ENCODE measurements at places on chromosomes 1 and 21.

GRCh38 chr1:171912509-171913175 lies 71.3 kb downstream of the DNM3 start:
- no peak for DNase-seq

- DNase-seq: no peak
These were observed 180.8 kb downstream of the TPR start for GRCh38 chr1:186194107-186194756.

GRCh38 chr1:41455479-41456332 lies 28.8 kb downstream of the EDN2 start:
- DNase-seq: no peak

DNA sequence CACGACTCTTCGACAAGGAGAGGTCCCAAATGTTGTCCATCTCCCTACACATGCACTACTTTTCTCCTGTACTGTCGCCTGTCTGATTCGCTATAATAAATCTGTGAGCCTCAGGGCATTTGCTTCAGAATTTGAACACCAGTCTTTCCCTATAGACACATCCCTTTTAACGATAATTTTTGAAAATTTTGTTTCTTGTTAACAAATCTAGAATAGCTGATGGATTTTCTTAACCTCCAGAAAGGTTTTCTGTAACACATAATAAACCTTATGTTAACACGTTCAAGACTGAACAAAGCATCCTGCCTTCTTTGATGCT lies 704 bp downstream of the CAPZA1 start:
- no peak for DNase-seq

DNA sequence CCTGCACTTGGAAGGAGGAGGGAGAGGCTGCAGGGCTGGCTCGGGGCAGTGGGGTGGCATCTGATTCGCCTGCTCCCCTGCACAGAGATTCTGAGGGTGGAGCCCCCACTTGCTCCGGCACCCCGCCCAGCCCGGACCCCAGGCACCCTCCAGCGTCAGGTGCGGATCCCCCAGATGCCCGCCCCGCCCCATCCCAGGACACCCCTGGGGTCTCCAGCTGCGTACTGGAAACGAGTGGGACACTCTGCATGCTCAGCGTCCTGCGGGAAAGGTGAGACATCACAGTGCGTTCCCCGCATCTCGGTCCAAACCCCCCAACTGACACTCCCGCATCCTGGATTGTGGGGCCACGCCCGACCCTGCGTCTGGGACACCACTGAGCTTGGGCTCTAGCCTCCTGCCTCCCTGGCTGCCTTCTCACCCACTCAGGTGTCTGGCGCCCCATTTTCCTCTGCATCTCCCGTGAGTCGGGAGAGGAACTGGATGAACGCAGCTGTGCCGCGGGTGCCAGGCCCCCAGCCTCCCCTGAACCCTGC lies 7.9 kb downstream of the ADAMTSL4 start:
- no peak for DNase-seq

- no peak for DNase-seq
These were observed 159.0 kb upstream of the ZC3H12A start for GRCh38 chr1:37315371-37315846.

GRCh38 chr21:39350094-39351005 lies 1.5 kb upstream of the HMGN1 start:
- DNase-seq: no peak

GRCh38 chr1:61124696-61125095 lies 42.3 kb downstream of the NFIA start:
- DNase-seq: no peak

DNA sequence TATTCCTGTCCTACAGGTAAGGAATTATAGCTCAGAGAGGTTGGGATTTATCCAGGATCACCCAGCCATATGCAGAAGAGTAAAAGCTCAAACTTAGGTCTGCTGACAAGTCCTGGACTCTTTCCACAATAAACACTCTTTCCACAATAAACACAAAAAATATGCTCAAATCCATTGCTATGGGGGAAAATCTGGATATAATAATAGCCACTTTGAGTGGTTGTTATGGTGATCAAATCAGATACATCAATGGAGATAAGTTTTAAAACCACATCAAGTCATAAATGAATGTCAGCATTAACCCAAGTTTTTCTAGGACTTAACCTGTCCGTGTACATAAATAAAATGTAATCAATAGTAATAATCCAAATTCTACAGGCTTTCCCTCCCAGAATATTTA lies 22.3 kb upstream of the TTF2 start:
- DNase-seq: no peak

- DNase-seq: no peak
These were observed 47.6 kb downstream of the TRIM11 start for GRCh38 chr1:228358764-228359612.

DNA sequence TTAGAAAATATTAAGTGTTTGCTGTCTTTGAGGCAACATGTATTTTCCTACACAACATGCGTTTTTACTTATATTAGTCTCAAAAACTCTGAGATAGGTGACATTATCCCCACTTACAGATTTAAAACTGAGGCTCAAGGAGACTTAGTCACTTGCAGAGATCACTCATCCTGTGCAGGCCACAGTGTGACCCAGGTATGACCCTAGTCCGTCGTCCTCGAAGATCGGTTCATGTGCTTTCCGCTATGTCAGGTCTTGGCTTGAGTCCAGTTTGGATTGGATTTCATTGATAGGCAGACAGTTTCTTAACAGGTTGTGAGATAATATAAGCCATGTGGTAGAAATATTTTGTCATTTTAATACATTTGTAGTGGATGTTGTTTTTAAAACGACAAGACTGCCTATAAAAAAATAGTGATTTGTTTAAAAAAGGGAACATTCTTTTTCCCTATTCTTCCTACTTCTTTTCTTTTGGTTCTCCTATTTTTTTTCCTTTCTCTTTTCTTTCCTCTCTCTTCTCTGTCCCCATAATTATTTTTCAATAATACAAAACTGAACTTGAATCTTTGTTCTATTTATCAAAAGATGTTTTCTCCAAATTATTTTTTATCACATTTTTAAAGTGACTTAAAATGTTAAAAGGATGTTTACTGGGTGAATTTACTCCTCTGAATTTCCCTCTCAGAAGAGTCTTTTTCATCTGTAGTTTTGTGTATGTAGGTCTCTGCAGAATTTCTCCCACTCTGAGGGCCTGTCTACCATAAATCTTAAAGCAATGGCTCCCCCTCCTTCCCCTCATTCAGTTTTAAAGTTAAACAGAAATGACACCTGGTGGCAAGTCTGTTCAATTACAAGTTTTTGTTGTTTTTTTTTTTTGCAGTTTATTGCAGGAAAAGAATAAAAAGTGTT lies 81.8 kb downstream of the PHTF1 start:
- no peak for DNase-seq

GRCh38 chr1:10515976-10516750 lies 41.4 kb downstream of the PEX14 start:
- DNase-seq: no peak

- no peak for DNase-seq
These were observed 1.1 kb downstream of the CCDC17 start for GRCh38 chr1:45622524-45623394.

DNA sequence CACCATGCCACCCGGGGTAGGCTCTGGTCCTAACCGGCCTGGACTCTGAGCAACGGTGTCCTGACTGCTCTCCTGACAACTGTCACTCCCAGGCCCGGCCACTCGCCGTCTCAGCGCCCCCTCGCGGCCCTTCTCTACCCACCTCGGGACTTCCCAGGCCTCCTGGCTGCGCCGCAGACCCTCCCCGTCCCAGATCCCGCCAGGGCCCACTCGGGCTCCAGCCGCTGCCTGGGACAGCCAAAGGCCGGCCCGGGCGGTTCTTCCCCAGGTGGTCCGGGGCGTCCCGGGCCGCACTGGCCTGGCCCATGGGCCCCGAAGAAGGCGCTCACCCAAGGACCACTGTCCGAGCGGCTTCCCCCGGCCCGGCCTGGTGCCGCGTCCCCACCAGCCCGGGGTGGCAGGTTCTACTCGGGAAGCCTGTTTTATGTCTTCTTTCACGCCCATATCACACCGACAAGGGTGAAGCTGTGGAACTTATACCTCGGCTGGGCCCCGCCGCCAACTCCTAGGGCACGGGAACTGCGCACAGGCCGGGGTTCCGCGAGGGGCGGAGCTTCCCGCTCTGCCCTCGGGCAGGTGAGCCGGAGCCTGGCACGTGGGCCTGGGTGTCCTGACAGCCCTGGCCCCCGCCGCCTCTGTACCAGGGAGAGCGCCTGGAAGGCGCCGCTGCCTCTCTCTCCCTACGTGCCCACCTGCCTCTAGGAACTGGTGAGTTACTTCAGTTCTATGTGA lies 138.3 kb downstream of the TTLL7 start:
- DNase-seq: peak; percentile 85

GRCh38 chr1:212214325-212214724 lies 70.9 kb upstream of the PPP2R5A start:
- no peak for DNase-seq

GRCh38 chr1:194273660-194274059 lies 1087.2 kb upstream of the B3GALT2 start:
- no peak for DNase-seq

DNA sequence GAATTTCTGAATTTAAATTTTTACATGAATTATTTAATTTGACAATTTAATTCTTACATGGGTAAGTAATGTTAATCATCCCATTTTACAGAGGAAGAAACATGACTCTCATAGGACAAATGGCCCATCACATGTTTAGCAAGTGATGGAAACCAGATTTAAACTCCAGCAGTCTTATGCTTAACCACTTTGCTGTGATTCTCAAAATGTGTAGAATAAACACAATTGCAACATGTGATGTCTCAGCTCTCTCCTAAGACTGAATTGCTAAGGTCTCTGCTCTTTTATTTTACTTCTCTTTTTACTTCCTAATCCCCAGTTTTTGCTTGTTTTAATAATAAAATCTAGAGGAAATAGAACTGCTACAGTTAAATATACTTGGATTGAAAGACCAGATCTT lies 42.8 kb downstream of the HS2ST1 start:
- DNase-seq: no peak

DNA sequence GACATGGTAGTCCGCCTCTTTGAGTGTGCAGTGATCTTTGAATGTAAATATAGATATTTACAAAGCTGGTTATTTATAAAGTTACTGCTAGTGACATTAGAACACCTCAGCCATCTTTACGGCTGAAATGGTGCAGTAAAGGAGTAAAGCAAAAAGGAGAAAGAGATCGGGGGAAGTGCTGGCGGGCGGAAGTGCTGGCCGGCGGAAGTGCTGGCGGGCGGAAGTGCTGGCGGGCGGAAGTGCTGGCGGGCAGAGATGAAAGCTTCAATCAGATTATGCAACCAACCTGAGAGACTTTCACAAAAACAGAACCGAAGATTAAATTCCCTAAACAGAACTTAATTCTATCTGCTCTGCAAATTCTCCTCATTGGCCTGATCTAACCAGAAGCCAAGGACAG lies 1.4 kb upstream of the OR14A16 start:
- no peak for DNase-seq

- no peak for DNase-seq
These were observed 7.2 kb downstream of the PTP4A2 start for GRCh38 chr1:31930836-31931592.

- no peak for DNase-seq
These were observed 81.3 kb upstream of the ARHGEF16 start for GRCh38 chr1:3373175-3373574.

GRCh38 chr1:209805875-209806760 lies at the start of gene IRF6:
Gene IRF6, minus strand, starts transcription at chr1:209806142. Its CDS starts 4,729 bp downstream, at chr1:209801413.
- DNase-seq: peak; percentile 60

DNA sequence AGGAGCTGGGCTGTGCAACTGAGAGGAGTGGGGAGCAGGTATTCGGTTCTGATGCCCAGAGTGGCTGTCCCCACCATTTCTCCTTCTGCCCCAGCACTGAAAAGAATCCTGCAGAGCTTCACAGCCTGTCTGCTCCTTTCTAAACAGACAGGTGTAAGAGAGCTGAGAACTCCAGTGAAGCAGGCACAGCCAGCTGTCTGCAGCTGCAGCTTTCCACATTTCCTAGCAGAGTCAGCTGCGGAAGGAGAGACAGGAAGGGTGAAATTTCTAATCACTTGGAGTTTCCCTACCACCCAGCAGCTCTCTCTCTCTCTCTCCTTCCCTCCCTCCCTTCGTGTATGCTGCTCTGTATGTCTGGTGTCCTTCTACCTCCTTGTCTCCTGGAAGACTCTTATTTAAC lies 40.5 kb upstream of the GJB5 start:
- no peak for DNase-seq

GRCh38 chr1:94919241-94920030 lies 7.5 kb downstream of the CNN3 start:
- DNase-seq: no peak

DNA sequence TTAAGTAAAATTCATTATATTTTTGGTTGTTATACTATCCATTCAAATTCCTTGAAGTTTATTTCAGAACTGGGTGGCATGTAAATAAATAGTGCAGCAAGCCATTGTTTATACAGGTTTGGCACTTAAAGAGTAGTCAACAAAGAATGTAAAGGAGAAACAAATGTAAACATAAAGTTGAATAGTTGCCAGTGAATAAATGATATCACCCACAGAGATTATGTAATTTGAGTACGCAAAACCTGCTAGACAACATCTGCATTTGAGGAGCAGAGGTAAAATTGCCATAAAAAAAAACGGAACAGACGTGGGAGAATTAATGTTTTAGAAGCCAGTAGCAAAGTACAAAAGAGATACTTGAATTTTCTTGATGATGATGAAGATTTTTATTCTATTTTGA lies 111.6 kb downstream of the ADGRL2 start:
- DNase-seq: no peak

- DNase-seq: no peak
These were observed 6.6 kb upstream of the FOXE3 start for GRCh38 chr1:47409311-47410067.

GRCh38 chr1:74995821-74996220 lies 138.4 kb upstream of the LHX8 start:
- no peak for DNase-seq

- no peak for DNase-seq
These were observed 186.2 kb upstream of the KAZN start for GRCh38 chr1:14412235-14412634.

- DNase-seq: peak; percentile 67
These were observed 38.6 kb upstream of the COX20 start for GRCh38 chr1:244796719-244797406.

DNA sequence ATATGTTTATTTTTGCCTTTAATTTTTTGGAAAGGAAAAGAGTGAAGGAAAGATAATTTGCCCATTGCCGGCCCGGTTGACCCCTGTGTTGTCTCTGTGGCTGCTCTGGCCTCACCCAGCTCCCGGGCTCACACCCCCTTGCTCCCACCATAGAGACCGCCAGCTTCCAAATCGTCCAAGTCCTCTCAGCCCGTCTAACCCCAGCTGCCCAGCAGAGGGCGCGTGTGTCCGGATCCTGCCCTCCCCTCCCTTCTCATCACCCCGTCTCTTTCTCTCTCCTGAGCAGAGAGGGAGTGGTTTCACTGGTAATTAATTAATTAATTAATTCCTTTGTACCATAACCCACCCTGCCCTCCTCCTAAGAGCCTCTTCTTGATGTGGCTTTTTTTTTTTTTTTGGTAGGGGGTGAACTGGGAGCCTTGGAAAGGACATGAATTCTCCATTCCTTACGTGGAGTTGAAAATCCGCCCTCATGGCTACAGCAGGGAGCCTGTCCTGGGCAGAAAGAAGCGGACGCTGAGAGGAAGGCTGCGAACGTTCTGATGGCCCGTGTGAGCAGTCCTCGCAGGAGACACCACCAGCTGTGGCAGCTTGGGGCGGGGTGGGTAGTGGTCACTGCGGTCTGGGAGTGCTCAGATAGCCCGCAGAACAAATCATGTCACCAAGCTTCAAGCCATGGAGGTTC lies 45.9 kb downstream of the KIAA0040 start:
- peak; percentile 82 for DNase-seq

- DNase-seq: no peak
These were observed 40.9 kb upstream of the RALGPS2 start for GRCh38 chr1:178684111-178684510.

Measured in activated CD4-positive, alpha-beta T cell treated with anti-CD3 and anti-CD28 coated beads, Interleukin-2, amount 50 U/mL, for 48 hours (primary cell).